ENCODE measurements at places on chromosomes 7 and 10. TPM values are rescaled to one million over a fixed set of nuclear protein-coding genes. Genes with fewer than 3 reads are reported as not detected.

- peaks cover 18% of the 10 kb centered on the region for H3K36me3 ChIP-seq
- H3K27ac ChIP-seq: no peak overlapping the region
- no peak overlapping the region for H3K4me3 ChIP-seq
- DNase-seq: no peak
Measured at GRCh38 chr10:28593811-28594210, 60.9 kb downstream of the WAC start.

- DNase-seq: no peak
- H3K4me1 ChIP-seq: peaks cover 4% of the 10 kb centered on the region
- H3K27ac ChIP-seq: no peak overlapping the region
- no peak overlapping the region for H3K4me3 ChIP-seq
- no peaks in the 10 kb centered on the region for H3K36me3 ChIP-seq
Measured at GRCh38 chr7:149791411-149792219, 18.2 kb upstream of the ZNF467 start.

MRPS24 gene
- total RNA-seq: 107 TPM

LRMDA gene
- total RNA-seq: 2.5 TPM

Measured in thymus (tissue), 14 donors.